Fibroblast of skin of left biceps (primary cell): ENCODE measurements at places on chromosomes 5 and 9.
A peak's percentile ranks its signal among the peaks of the same experiment; 100 is the strongest.

- no peak for DNase-seq
Measured at GRCh38 chr9:129319076-129319937, 141.2 kb upstream of the IER5L start.

DNA sequence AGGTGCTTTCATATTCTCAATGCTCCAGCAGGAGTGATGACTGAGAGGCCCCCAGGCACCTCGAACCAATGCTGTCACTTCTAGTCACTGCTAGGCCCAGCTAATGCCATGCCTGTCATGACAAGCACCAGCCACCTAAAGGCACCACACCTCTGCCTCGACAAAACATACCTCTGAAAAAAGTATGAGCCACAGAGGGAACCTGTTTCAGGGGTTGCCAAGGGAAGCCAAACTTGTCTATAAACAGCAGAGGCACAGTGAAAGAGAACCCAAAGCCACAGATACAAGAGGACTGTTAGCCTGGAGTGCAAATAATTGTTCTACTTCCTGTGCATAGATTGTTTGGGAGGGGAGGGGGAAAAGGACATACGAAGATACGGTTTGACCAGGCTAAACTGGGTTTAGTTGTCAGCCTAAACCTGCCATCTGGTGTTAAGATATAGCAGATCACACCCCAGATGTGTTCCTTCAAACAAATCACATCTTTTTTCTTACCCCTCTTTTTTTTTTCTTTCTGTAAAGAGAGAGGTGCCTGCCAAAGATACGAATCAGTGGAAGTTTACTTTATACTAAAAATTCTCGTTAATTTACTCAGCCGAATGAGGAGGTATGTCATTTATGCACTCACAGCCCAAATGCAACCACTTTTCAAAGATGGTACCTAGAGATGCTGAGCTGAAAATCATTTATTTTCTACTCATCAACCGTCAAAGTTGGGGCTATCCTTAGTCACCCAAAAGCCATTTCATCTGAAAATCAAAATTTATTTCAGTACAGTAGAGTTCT, 45.7 kb downstream of the BNC2 start:
- DNase-seq: peak; percentile 40

GRCh38 chr5:142363619-142363963, 38.8 kb upstream of the SPRY4 start:
- DNase-seq: no peak

DNA sequence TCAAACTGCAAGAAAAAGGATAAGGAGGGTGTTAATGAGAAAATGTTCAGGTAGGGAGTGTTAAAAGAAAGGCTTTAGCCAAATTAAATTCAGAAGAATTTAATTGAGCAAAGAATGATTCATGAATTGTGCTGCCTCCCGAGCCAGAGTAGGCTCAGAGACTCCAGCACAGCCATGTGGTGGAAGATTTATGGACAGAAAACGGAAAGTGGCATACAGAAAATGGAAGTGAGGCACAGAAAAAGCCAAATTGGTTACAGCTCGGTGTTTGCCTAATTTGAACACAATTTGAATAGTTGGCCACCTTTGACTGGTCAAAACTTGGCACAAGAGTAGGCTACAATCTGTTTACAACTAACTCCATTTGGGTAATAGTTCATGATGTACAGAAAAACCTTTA, 9.6 kb upstream of the SLC30A5 start:
- DNase-seq: no peak

- no peak for DNase-seq
Measured at GRCh38 chr9:108436448-108436847, 419.3 kb downstream of the ACTL7B start.

GRCh38 chr9:107557236-107557990, 67.8 kb upstream of the KLF4 start:
- DNase-seq: no peak

DNA sequence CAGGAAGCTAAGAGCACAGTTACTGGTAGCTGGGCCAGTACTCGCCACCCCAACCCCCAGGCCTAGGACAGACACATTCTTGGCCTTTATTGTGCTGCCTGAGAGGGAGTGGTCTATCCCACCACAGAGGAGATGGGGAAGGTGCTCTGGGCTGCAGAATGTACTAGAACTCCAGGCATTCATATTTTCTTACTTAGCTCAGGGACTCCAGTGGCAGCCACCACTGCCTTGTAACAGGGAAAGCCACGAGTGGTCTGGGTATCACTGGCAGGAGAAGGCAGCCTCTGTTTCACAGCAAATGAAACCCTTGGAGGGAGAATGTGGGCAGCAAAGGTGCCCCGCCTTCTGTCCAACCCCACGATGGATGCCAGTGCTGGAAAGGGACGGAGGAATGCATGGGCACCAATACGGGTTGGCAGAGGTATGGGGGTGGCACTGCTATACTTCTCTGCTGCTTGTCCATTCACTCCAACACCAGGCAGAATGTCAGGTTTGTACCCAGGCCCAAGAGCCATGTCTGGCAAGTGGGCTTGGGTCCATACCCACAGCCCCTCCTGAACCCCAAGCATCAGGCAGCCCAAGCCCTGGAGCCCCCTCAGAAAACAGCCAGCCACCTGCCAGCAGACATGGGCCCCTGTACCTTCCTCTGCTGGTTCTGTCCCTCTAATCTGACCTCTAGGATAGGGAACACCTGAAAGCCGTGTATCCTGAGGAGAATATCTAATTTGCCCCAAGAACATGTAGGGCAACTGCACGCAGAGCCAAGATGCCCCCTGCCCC, 4.6 kb downstream of the SEPTIN8 start:
- no peak for DNase-seq

GRCh38 chr5:169161022-169161680, 139.8 kb downstream of the SLIT3 start:
- DNase-seq: no peak

DNA sequence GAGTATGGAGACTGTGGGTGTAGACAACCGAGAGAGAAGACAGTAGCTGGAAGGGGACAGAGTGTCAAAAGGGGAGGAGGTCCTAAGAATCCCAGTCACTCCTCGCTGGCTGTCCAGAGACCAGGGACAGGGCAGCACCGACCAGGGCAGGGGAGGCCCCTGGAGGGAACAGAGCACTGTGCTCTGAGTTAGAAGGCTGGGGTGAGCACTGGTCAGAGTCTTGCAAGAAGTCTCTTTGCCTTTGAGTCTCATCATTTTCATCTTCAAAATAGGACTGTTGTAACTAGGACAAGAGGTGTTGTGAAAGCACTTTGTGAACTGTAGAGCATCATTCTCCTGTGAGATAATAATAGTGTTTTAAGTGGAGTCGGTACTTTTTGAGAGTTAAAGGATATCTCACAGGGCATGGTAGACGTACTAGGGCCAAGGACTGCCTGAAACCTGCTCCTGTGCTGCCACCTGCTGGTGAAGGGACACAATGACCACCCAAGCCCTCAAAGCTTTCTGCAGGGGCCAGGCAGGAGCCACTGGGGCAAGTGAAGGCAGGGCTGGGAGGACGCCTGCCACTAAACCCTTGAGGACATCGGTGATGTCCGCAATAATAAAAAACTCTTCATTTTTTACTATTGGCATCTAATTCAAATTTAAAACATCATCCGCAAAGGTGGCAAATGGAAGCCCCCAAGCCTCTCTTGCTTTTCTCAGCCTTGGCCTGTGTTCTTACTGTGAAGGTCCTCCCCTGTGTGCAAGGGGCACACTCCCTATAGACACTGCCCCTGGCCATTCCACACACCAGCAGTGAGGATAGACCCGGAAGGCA, 28.2 kb downstream of the SLC6A7 start:
- DNase-seq: peak; percentile 31

- peak; percentile 98 for DNase-seq
Measured at GRCh38 chr9:79256691-79257213, 315.0 kb upstream of the TLE4 start.

DNA sequence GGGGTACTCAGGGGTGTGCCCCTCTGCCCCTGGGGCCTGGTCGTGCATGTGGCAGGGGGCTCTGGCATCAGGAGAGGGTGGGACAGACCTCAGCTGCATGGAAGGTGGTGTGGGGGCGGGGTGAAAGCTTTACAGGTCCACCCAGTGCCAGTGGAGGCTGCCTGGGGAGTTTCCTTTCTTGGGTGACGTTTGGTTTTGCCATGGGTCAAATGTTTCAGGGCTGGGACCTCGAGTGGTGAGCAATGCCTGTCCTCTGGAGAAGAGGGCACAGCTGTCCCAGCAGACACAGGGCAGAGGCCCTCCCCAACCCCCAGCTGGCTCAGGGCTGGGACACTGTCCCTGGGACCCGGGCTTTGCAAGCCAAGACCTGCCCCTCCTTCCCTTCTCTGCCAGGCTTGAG, 3.6 kb downstream of the RXRA start:
- no peak for DNase-seq

GRCh38 chr9:68538200-68538599, 2.5 kb downstream of the TMEM252 start:
- no peak for DNase-seq

DNA sequence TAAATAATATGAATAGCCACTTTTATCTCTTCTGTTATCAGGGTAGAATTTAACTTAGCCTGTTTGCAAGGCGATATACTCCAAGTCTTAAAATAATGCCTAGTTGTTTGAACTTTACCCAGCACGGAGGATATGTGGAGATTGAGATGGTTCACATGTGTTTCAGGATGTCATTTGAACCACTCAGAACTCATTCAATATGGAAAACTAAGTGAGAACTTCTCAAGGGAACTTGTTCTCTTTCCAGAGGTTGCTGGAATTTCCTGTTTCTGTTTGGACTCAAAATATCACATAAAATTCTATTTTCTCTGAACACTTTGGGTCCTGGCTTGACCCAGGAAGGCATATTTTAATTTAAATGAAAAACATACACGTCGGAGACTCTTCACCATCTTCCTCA, 139.1 kb upstream of the MYO10 start:
- DNase-seq: no peak

DNA sequence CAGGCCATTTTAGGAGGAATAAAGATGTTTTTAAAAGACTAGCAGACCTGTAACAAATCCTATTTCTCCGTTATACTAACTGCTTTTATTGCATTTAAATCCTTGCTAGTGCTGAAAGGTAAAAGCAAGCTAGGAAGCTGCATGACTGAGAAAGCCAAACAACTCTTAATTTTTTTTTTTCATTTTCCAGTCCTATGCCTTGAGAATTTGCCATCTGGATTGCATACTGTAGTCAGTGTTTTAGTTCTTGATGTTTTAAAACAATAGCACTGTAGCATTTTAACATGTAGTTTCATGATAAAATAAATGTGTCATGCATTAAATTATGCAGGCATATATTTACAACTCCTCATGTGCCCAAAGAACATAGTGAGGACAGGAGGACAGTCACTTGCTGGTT, 108.4 kb upstream of the FGF10 start:
- no peak for DNase-seq

- no peak for DNase-seq
Measured at GRCh38 chr5:4294878-4295277, 699.2 kb downstream of the IRX1 start.

DNA sequence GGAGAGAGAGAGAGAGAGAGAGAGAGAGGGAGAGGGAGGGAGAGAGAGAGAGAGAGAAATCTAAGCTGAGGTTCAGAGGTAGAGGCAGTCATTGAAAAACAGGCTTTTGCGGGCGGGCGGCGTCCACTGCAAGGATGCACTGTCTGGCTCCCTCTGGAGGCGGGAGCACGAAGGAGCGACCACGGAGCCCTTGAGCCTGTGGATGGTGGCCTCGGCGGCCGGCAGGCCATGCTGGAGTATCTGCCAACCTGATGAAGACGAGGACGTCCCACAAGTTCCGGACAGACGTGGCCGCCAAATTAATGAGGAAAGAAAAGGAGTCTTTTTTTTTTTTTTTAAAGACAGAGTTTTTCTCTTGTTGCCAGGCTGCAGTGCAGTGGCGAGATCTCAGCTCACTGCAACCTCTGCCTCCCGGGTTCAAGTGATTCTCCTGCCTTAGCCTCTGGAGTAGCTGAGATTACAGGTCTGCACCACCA, 2.2 kb upstream of the CCDC125 start:
- peak; percentile 30 for DNase-seq

- peak; percentile 84 for DNase-seq
Measured at GRCh38 chr9:115633104-115633503, 515.1 kb upstream of the TNC start.

DNA sequence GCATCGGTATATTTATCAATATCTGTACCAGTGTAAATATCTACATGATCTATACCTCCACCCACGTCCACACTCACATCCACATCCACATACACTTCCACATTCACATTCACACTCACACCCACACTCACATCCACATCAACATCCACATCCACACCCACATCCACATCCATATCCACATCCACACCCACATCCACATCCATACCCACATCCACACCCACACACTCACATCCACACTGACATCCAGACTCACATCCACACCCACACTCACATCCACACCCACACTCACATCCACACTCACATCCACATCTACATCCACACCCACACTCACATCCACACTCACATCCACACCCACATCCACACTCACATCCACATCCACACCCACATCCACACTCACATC, 189.2 kb downstream of the IRX1 start:
- DNase-seq: no peak

DNA sequence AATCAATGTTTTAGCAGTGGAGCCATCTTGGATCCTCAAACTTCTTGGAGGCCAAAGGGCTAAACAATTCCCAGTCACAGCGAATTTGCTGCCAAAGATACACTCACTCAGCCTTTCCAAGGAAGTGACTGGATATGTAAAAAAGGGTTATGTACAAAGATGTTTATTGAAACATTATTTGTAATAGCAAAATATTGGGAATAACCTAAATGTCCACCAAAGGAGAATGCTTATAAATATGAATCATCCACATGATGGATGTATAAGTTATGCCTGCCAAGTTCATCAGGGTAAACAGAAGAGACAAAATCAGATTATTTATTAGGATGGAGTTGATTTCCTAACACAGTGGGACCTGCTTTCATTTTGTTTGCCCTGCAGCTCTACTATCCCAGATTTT, 145.2 kb upstream of the ABCA1 start:
- no peak for DNase-seq

DNA sequence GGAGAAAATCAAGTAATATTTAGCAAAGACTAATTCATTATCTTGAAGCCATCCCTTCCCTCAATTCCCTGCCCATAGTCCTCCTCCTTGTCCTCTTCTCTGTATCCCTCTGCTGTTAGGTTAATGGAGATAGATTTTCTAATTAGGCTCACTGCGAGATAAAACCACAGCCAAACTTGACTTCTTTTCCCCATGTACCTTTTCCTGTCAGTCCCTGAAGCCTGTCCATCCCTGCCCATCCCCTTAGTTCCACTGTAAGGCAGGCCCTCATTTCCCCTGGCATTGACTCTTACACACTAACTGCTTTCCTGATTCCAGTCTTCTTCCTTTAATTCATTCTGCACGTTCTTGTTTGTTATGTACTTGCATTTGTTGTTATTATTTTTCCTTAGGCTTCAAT, 1.2 kb downstream of the TLR4 start:
- DNase-seq: no peak

DNA sequence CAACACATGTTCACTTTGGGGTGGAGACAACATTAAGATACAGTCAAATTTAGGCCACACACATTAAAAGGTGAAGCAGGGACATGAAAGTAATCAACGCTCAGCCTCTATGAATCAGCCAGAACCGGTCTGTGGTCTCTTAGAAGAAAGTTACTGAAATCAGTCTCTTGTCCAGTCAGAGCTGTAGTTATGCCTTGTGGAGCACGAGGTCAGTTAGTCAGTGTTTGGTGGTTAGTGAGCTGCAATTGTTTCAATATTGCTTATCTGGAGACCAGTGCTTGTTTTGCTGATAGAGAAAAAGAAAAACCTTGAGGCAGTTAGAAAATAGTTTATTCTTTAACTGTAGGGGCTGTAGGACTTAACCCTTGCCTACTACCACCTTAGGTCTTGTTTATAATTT, 157.8 kb upstream of the RASEF start:
- no peak for DNase-seq

GRCh38 chr5:100647461-100648230, 112.5 kb downstream of the FAM174A start:
- DNase-seq: no peak

GRCh38 chr5:56808211-56808610, 7.1 kb upstream of the MAP3K1 start:
- no peak for DNase-seq
